Occipital lobe (tissue), 3 donors: ENCODE measurements at places on chromosomes 11 and 22. TPM values are rescaled to one million over a fixed set of nuclear protein-coding genes. Genes with fewer than 3 reads are reported as not detected.

CNGA4 gene
- total RNA-seq: 0.31 TPM

DEUP1 gene
- 0.16 TPM for total RNA-seq

STK33 gene
- 9.5 TPM for total RNA-seq

TREH gene
- not detected for total RNA-seq

SCGB1C1 gene
- total RNA-seq: not detected

SLC5A4 gene
- total RNA-seq: not detected

DNAL4 gene
- 17.3 TPM for total RNA-seq

CAT gene
- total RNA-seq: 63.3 TPM

BARX2 gene
- total RNA-seq: 0.16 TPM

HIC2 gene
- total RNA-seq: 8.9 TPM

LARGE1 gene
- 37.3 TPM for total RNA-seq

KCTD14 gene
- 0.78 TPM for total RNA-seq

HMGXB4 gene
- 29.0 TPM for total RNA-seq

KDM4D gene
- total RNA-seq: 1.9 TPM

LRP4 gene
- 8.3 TPM for total RNA-seq

KBTBD3 gene
- total RNA-seq: 20.4 TPM

PGA5 gene
- not detected for total RNA-seq

MMP13 gene
- total RNA-seq: not detected

SRSF8 gene
- 16.1 TPM for total RNA-seq

APLNR gene
- total RNA-seq: 5.8 TPM

POTEH gene
- total RNA-seq: not detected

RRM1 gene
- 66.3 TPM for total RNA-seq
